ENCODE measurements at places on chromosomes 2 and 18.

GRCh38 chr18:59820663-59821062, 79.1 kb upstream of the PMAIP1 start:
- DNase-seq, result no peak

DNA sequence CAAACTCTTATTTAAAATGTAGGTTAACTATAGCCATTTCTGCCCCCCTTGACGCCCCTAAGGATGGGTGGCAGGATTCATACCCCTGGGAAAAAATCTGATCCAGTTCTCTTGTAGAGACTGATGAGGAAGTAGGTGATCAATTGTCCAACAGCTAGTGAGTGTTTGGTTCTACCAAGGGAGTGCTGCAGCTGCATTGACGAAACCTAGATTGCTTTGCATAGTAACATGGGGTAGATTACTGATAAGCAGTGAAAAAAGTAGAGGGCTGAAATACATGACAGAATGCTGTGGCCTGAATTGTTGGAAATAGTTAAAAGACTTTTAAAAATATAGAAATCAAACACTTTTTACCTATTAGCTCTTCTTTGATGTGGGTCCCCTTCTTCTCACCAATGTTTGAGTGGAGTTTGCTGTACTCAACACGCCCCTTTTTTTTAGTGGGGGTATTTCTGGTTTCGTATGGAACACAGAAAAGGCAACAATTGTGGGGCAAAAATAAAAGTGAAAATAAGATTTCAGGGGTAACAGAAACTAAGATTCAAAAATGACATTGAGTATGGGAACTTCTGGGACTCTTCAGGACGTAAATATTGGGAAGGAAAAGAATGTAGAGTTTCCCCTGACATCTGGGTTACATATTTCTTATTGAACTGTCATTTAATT, 66.2 kb downstream of the MAIP1 start:
- DNase-seq, result no peak

GRCh38 chr2:138496096-138496651, 5.4 kb upstream of the SPOPL start:
- DNase-seq, result no peak

DNA sequence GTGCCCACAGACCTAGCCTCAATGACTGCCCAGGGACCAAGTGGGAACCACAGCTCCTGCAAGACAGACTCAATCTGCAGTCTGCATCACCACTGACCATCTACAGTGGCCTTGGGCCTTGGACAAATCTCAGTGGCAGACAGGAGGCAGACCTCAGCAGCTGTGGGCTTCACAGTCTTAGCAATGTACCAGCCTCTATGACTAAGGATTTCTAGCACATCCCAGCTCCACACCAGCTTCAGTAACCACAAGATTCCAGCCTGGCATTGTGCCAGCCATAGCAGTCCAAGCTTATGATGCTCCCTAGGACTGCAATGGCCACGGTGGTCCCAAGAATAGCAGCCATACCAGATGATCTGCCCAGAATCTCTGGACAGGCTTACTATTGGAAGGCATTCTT, 19.6 kb upstream of the WDR75 start:
- no peak for DNase-seq

- no peak for DNase-seq
Measured at GRCh38 chr2:47309952-47310800, 92.8 kb upstream of the MSH2 start.

DNA sequence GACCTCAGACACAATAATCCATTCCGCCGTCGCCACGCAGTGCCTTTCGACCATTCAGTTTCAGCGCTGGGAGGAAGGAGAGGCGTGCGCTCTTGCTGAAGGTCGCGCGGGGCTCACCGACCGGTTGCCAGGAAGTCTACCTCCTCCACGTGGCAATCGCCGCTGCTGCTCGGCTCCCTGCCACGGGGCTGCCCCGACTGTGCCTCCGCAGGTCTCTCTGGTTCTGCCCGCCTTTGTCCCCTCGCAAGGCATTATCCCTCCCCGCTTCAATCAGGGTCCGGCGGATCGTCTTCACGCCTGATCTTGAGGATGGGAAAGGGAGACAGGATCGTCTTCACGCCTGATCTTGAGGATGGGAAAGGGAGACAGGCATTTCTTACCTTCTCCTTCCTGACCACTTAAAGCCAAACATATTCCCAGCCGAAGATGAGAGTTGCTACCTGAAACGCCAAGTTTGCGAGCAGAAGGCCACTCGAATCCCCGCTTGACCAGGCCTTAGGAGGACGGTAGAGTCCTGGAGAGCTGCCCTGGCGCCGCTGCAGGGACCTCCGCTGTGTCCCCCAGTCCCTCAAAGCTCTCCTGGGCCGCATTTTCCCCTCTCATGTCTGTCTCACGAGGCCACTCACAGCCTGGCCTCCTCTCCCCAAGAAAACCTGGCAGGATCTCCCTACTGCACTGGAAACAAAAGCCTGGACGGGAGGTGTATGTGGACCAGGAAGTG, 4.3 kb upstream of the GPR45 start:
- no peak for DNase-seq

DNA sequence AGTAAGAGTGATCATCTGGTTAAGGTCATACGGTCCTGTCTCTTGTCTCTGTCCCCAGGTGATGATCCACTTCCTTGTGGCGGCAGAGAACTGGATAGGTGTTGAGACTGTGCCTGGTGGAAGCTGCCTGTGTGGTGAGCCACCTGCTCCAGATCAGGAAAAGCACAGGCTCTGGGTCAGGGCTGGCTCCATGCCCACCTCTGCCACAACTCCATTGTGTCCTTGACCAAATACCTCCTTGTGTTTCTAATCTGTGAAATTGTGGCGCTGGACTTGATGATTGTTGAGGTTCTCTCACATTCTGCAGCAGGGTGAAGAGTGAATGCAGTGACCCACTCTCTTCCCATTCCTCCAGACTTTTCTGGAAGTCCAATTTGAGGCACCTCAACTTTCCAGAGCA, 45.7 kb upstream of the EN1 start:
- no peak for DNase-seq

DNA sequence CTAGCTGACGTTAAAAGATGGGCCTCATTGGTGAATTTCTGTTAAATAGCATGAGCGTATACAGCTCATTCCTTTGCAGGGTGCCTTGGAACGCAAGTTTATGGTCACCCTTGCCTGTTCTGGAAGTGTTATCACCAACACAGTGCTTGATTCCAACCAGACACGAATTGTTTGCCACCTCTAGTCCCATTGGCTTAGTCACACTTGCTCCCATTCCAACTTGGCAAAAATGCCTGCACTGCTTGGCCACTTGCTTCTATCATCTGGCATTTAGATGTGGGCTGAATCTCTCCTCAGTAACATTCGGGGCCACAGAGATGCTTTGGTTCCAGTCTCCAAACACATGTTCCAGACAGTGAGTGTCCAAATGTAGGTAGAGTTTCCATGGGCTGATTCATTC, 27.5 kb upstream of the ACVR1 start:
- DNase-seq, result no peak

DNA sequence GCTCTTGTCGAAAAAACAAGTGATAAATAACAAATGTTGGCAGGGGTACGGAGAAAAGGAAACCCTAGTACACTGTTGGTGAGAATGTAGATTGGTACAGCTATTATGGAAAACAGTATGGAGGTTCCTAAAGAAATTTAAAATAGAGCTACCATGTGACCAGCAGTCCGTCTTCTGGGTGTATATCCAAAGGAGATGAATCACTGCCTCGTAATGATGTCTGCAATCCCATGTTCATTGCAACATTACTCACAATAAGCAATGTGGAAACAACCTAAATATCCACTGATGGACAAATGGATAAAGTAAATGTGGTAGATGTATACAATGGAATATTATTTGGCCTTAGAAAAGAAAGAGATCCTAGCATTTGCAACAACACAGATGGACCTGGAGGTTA, 50.6 kb downstream of the SLC16A14 start:
- no peak for DNase-seq

DNA sequence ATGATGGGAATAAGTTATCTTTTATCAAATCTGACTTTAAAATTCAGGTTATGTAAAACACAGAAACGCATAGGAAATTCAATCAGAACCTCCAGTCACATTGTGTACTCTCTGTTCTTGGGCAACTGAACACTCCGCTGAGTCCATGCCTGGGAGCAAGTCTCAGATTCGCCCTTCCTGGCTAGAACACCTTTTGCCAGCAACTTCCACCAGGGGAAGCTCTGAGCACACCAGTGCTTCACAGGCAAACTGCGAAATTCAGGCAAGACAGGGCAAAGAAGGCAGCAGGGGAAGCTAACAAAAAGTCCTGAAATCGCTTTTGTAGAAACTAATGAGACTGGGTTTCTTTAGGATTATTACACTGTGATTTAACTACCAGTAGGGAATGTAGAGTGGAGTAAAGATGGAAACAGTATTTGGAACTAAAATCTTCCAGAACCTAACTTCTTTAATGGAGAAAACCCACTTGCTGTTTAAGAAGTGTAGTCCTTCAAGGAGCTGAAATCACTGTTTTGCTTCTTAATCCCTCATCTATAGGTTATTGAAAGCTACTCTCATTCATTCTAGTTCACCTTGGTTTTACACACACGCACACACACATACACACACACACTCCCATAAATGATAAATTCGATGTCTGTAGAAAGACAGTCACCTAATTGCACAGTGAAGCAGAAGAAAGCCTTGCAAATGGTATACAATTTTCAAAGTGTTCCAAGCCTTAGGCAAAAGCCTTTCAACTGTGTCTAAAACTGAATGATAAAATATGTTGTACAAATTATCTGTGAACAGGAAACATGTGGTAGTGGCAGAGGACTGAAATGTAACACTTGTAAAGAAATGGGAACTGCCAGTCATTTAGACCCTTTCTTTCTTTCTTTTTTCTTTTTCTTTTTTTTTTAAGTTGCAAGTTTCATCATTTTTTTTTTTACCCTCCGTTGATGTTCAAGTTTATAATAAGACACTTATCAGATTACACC, 214.5 kb downstream of the TMEM182 start:
- DNase-seq, result no peak

DNA sequence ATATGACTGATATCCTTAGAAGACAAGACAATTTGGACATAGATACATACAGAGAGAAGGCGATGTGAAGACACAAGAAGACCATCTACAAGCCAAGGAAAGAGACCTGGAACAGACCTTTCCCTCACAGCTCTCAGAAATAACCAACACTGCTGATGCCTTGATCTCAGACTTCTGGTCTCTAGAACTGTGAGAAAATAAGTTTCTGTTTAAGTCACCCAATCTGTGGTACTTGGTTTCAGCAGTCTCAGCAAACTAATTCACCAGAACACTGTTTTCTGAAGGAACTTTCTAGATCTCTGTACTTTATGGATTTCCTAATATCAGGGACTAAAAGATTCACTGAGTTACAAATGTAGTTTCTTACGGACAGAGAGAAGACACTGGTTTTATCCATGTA, 58.8 kb downstream of the NAB1 start:
- DNase-seq, result no peak

DNA sequence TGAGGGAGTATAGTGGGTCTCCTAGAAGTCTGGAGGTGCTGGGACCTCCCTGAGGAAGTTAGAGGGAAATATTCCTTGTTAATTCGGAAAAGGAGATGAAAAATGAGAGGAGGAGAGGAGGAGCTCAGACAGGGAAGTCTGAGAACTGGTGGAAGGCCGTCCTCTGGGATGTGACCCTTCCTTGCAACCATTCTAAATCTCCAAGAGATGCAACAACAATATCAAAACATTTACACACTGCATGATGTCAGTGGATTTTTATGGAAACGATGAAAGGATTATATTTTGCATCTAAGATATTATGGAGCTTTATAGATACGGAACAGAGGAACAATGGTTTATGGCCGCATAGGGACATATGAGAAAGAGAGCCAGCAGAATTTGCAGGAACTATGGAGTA, 49.8 kb upstream of the COBLL1 start:
- DNase-seq, result no peak

GRCh38 chr2:197710424-197711042, 5.4 kb downstream of the MARS2 start:
- no peak for DNase-seq

- DNase-seq, result no peak
Measured at GRCh38 chr2:21415234-21415633, 291.5 kb downstream of the TDRD15 start.

DNA sequence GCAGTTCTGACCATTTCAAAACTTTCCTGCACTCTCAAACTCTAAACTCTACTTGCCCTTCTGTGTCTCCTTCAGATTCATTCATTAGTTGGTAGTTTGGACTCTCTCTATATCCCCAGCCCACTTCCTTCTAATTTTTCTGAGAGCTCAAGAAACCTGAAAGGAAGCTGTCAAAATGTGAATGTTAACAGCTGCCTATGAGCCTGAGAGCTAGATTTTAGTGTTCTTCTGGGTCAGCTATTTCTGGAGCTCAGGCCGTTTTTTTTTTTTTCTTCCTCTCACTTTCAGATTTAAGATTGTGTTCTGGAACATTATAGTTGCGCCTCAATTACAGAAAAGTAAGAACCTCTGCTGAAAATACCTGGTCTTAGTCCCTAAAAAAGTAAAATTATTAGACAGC, 73.1 kb downstream of the RTN4 start:
- no peak for DNase-seq

DNA sequence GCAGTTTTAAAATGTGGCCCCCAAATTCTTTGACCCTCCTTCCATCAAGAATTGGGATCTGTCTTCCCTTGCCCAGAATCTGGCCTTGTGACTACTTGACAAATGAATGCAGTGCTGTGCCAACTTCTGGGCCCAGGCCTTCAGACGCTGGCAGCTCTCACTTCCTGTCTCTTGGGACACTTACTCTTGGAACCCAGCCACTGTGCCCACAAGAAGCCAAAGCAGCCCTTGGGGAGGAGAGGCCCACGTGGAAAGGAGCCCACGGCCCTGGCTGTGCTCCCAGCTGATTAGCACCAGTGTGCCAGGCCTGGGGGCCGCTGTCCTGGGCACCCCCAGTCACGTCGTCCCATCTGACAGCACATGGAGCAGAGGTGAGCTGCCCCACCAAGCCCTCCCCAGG, 56.6 kb downstream of the RPL37A start:
- no peak for DNase-seq

- no peak for DNase-seq
Measured at GRCh38 chr2:110875384-110875725, 143.0 kb downstream of the ACOXL start.

GRCh38 chr2:97653473-97653872, 7.6 kb downstream of the COX5B start:
- no peak for DNase-seq

GRCh38 chr18:23682045-23682444, 7.2 kb upstream of the LAMA3 start:
- no peak for DNase-seq

- DNase-seq, result no peak
Measured at GRCh38 chr2:1685078-1685956, 59.0 kb downstream of the PXDN start.

GRCh38 chr2:229174794-229175496, 96.1 kb downstream of the PID1 start:
- DNase-seq, result no peak

- DNase-seq, result no peak
Measured at GRCh38 chr18:35818353-35818667, 154.2 kb upstream of the RMP24 start.

DNA sequence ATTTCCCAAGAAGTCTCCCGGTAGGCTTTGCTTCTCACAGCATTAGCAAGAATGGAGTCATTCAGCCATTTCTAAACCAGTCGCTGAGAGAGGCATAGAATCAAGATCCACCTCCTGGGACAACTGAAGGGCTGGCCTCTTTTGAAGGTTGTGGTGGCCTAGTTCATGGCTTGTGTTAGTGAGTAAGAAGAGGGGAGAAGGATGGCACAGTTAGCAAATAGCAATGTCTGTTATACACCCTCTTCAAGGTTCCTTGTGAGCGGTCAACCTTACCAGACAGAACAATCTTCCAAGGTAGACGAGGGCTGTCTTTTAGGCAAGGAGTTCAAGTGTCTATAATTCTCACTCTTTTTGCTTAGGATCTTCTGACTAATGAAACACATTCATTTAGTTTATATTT, 35.4 kb upstream of the DNAH7 start:
- no peak for DNase-seq

GRCh38 chr2:60553495-60554073, at the start of gene BCL11A:
BCL11A (minus strand) TSS chr2:60553654; CDS start chr2:60553270, 384 bp downstream.
- no peak for DNase-seq
